ENCODE measurements at places on chromosomes 5 and 9. TPM values are rescaled to one million over a fixed set of nuclear protein-coding genes. Genes with fewer than 3 reads are reported as not detected.

TUBB4B gene
- 97.1 TPM for total RNA-seq

SLC34A3 gene
- not detected for total RNA-seq

GPR151 gene
- not detected for total RNA-seq

FBXW5 gene
- 103 TPM for total RNA-seq

TMEFF1 gene
- total RNA-seq, result not detected

PNPLA7 gene
- total RNA-seq, result 3.3 TPM

SPINK5 gene
- total RNA-seq, result not detected

PFN3 gene
- not detected for total RNA-seq

ORM1 gene
- not detected for total RNA-seq

CDC14B gene
- total RNA-seq, result 1.3 TPM

GRCh38 chr9:9557804-9558334 is 1054.9 kb downstream of the PTPRD start:
- no peak for DNase-seq

- no peak for DNase-seq
Observed at GRCh38 chr5:138831703-138832102, 43.4 kb downstream of the LRRTM2 start.

GRCh38 chr9:134186471-134187109 is 22.2 kb upstream of the RNU6ATAC start:
- no peak for DNase-seq

DNA sequence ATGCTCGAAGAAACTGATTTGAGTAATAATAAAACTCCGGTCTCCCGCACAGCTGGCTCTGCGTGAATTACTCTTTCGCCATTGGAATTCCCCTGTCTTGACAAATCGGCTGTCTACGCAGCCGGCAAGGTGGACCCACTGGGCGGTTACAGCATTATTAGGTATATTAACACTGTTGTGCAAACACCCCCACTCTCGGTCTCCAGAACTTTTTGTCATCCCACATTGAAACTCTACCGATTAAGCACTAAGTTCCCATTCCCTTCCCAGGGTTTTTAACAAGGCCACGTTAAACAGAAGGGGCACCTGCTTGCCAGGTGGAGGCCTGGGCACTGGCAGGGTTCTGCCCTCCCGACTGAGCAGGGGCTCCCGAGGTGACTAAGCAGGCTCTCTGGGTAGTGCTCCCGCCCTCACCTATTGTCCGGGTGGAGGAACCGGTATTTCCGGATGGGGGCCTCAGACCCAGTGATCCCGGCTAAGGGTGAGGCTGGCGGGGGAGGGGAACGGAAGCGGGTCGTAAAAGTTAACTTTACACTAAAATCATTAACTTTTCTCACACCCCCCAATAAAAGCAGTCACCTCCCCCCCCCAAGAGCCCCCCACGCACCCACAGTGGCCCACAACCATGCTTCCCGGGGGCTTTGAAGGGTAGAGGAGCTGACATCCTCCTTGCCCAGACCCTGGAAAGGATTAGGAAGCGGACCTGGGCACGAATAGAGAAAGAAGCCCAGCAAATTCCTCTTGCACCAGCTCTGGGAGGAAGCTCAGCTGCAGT is 53.5 kb upstream of the TJP2 start:
- DNase-seq, result no peak

GRCh38 chr9:3330792-3331420 is 194.9 kb downstream of the RFX3 start:
- DNase-seq, result no peak

GRCh38 chr9:98538626-98539031 is 170.1 kb downstream of the GABBR2 start:
- no peak for DNase-seq

- DNase-seq, result no peak
Observed at GRCh38 chr5:119322312-119322947, 33.4 kb upstream of the TNFAIP8 start.

DNA sequence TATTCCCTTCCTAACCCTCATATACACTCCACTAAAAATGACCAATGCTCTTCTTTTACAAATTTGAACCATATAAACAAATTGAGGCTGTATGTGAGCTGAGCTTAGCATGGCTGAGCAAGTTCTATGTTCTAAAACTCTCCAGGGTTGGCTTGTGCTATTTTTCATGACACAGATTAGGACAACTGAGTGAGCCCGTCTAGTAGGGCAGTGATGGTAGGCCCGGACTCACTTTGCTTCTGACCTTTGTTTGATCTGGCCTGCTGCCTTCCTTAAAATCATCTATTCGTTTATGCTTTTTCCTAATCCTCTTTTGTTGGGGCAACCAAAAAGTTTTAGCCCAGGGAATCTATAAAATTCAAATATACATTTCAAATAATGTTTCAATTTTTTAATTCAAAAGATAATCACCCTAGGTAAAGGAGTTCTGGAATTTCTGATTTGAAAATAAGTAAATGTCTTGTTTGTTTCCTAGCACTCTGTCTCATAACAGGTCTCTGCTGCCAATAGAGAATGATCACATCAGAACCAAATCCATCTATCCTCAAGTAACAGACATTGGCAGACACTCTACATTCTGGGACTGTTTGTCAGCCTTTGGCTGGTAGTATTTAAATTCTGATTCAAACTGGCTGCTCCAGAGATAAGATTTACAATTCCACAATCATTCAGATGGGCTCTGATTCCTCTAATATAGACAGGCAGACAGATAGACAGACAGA is 217.0 kb upstream of the TARS1 start:
- no peak for DNase-seq

GRCh38 chr9:14220256-14220655 is 93.7 kb downstream of the NFIB start:
- no peak for DNase-seq

GRCh38 chr9:37602817-37603216 is 10.4 kb upstream of the TOMM5 start:
- DNase-seq, result no peak

GRCh38 chr5:35202319-35203111 is 27.8 kb downstream of the PRLR start:
- peak; percentile 72 for DNase-seq

DNA sequence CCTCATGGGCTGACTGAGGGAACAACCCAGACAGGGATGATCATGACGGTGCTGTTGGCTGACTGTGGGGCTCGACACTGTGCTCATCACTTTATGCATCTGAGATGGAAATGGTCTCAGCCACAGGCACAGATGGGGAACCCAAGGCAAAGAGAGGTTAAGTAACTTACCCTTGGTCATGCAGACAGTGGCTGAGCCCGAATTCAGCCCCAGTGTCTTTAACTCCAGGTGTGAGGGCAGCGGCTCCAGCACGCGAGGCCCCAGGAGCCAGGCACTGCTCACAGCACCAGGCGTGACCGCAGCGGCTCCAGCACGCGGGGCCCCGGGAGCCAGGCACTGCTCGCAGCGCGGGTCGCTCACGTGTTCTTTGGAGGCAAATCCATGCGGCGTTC is 45.3 kb upstream of the FCN1 start:
- DNase-seq, result no peak

DNA sequence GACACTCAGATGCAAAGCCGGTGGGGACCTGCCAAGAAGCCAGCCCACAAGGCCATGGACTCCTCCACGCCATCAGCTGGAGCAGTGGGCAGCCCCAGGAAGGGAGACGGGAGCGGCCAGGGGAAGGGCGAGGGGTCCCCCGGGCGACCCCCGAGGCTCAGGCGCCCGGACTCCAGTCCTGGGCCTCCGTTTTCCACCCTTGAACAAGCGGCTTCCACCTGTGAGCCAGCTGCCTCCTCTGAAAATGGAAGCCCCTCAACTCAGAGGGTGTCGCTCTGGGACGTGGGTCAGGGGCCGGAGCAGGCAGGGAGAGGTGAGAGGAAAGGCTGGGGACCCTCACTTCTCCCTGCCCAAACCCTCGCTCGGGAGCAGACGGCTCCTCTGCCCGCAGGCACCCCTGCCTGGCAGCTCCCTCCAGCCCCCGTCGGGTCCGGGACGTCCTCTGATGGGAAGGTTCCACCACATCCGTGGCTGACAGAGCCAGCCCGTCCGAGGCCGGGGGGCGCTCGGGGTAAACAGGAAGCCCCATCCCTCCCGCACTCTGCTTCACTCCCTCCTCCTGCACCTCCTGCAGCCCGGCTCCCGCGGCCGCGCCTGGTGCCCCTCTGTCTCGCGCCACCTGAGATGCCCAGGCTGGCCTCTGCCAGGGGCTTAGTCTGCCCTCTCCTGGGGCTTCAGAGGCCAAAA is 3.7 kb upstream of the EGFL7 start:
- no peak for DNase-seq

DNA sequence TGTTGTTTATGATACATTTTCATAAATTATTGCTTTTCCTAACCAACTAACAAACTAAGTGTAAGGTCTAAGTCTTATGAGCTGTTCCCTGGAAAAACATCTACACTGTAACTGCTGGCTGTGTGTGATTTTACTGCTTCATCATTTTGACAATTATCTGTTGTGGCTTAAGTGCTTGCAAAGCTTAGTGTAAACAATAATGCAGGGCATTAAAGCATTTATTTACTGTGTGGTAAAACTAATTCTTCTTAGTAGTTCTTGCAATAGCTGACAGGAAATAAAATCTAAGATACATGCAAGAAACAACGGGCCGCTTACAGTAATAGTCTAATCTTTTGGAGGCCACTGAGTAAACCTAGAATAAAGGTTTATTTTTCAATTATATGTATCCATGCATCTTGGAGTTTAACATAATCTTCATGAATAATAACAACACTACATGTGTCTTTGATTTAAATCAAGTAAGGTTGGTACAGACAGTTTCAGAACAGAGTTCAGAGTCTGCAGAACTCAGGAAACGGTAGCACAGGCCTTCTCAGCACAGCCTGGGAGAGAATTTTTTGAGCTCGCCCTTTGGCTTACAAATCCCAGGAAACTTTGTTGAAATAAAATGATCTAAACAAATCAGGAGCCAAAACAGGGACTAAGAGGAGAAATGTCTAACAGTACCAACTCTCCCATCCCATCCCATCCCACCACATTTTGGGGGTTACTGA is 473.1 kb downstream of the NR2F1-AS1 start:
- no peak for DNase-seq

DNA sequence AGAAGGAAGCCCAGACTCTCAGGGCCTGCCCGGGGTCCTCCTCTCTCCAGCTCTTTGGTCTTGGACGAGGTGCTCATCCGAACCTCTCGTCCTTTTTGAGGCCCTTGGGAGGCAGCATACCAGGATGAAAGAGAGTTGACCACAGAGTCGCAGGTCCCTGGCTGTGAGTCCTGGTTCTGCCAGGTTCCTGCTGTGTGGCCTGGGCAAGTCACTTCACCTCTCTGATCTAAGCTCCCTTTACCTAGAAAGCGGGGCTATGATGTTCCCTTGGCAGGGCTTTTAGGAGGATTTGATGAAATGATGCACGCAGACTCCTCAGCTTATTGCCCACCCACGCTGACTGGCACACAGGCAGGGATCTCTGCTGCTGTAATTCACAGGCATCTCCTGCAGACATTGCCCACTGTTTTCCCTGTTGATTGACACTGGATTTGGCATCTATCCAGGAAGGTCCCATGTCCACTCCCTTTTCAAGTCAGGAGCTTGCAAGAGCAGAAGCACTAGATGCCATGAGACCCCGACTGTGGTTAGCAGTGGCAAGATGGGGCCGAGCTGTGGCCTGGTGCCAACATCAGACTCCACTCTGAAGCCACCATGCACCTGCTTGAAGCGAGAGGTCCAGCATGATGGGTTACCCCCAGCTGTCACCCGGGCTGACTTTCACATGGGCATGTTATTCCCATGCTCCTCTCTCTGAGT is 71.5 kb downstream of the MACROH2A1 start:
- no peak for DNase-seq

GRCh38 chr9:88835038-88835466 is 156.2 kb upstream of the S1PR3 start:
- DNase-seq, result no peak

DNA sequence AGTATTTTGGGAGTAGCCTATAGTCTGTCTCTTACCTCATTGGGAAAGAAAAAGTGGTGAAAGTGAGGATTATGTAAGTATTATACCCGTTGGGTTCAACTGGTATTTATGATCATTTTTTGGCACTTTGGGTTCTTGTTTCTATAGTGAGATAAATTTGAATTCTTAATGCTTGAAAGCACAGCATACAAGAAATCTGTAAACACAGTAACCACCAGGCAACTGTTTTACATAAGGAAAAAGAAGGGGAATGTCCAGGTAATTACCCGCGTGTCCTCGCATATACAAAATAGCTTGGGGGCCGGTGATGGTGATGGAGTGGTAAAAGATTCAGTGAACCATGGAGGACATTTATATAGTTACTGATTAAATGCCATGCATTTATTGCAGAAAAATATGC is 60.5 kb downstream of the BASP1 start:
- DNase-seq, result peak; percentile 72

DNA sequence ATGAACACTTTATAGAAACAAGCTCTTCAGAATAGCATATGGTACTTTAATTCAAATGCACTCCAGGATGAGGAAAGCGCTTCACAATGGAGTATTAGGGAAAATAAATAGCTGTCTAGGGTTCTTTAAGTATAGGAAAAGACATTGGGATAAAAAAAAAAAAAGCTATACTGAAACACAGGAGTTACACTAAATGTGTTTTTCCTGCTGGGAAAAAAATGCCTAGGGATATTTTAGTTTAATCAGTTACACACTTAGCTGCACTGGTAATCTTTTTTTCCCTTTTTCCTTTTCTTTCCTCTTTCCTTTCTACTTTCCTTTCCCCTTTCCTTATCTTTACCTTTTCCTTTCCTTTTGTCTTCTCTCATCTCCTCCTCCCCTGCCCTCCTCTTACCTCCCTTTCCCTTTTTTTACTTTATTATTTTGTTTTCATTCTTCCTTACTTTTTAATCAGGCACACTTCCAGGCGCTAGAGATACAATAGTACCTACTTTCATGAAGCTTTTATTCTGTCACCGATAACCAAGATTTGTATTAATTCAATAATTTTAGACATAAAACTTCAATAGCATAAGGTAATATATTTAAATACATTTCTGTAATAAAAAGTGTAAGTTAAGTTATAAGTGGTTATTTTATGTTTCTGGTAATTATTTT is 758.7 kb downstream of the CDH18 start:
- DNase-seq, result no peak

DNA sequence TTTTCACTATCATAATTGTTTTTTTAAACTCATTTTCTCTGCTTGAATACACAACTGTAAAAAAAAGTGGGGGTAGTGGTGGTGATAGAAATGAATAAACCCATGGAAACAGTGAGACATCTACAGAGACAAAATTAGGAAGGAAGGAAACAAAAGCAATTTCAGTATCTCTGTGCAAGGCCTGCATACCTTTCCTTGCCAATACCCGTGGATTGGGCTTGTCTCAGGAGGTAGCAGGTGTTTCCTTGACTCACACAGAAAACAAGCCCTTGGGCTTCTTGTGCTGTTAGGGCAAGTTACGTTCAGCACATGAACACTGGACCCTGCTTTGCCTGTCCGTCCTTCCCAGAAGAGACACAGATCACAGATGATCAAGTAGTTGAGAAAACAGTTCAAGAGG is 372.2 kb downstream of the ZSWIM6 start:
- DNase-seq, result no peak

GRCh38 chr5:180259260-180259611 is 32.6 kb downstream of the MAPK9 start:
- DNase-seq, result no peak

- no peak for DNase-seq
Observed at GRCh38 chr9:98020476-98021145, 35.9 kb upstream of the NANS start.

Data from Karpas-422 (cell line).